ENCODE measurements at places on chromosomes 1 and 21.

- no peak for DNase-seq
Observed at GRCh38 chr1:180627411-180627810, 4.4 kb upstream of the XPR1 start.

DNA sequence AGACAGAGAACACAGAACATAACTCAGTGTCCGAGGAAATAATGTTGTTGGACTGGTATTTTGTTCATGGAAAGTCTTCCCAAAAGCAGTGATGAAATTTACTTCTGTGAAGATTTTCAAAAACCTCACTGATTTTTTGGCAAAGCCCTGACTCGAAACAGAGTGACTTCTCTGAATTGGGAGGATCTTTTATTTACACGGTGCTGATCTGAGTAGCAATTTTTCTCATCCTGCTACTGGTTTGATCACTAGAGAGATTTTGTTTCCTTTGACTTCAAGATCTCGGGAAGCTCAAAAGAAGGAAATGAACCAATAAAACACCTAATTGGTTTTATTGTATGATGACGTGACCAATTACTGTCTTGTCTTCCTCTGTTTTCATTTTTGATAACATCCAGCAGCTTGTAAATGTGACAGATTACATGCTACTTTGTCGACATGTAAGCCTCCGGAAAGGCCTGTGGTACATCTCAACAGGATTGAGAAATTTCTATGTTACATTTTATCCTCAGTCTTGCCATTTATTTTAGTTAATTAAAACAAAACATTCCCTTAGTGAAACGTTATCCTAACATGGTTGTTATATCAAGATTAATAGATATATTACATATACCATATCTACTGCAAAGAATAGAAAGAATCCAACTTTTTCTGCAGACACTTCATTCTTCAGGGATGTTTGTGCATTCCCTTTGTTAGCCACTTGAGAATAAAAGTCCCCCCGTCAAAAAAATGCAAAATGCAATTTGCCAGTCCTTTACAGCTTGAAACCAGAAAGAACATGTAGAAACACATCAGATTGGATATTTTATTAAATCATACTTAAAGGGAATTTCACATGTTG, 42.8 kb upstream of the IFI44L start:
- DNase-seq, result no peak

- no peak for DNase-seq
Observed at GRCh38 chr1:212651977-212652376, 43.4 kb downstream of the ATF3 start.

- DNase-seq, result no peak
Observed at GRCh38 chr1:201016943-201017827, 6.3 kb downstream of the KIF21B start.

Data from NCI-H526 treated with DMSO at 0.1 percent for 48 hours (cell line).